Immature natural killer cell (primary cell): ENCODE measurements at places on chromosomes 5 and 9. TPM values are rescaled to one million over a fixed set of nuclear protein-coding genes. Genes with fewer than 3 reads are reported as not detected.

Gene RAPGEF1
- polyA plus RNA-seq = 15.8 TPM

Gene DBH
- not detected for polyA plus RNA-seq

Gene CA9
- polyA plus RNA-seq = not detected

Gene MARCHF11
- polyA plus RNA-seq = not detected

Gene GLRA1
- polyA plus RNA-seq = not detected

Gene ADAMTS6
- polyA plus RNA-seq = not detected

Gene MRPS30
- 73.3 TPM for polyA plus RNA-seq

Gene PCDHB14
- not detected for polyA plus RNA-seq

Gene RANBP3L
- not detected for polyA plus RNA-seq

Gene TRIP13
- polyA plus RNA-seq = 0.41 TPM

Gene NR2F1
- polyA plus RNA-seq = not detected

Gene EFNA5
- polyA plus RNA-seq = 1.7 TPM

Gene KIF20A
- polyA plus RNA-seq = not detected

Gene CSNK1G3
- polyA plus RNA-seq = 44.9 TPM

Gene CKMT2
- polyA plus RNA-seq = 0.36 TPM

Gene GRXCR2
- not detected for polyA plus RNA-seq

Gene BRINP1
- not detected for polyA plus RNA-seq

Gene ANKRD31
- not detected for polyA plus RNA-seq

Gene LTC4S
- 2.3 TPM for polyA plus RNA-seq

Gene GRM6
- polyA plus RNA-seq = not detected

Gene ASPN
- polyA plus RNA-seq = not detected

Gene GCNT1
- 4.8 TPM for polyA plus RNA-seq

Gene HEMGN
- 0.97 TPM for polyA plus RNA-seq

Gene C5orf52
- polyA plus RNA-seq = not detected

Gene ANKRD18B
- polyA plus RNA-seq = not detected

Gene NSG2
- polyA plus RNA-seq = not detected

Gene WHRN
- 1.0 TPM for polyA plus RNA-seq

Gene FGF1
- not detected for polyA plus RNA-seq

Gene NUDCD2
- polyA plus RNA-seq = 40.5 TPM

Gene CMYA5
- not detected for polyA plus RNA-seq

Gene HABP4
- 5.8 TPM for polyA plus RNA-seq

Gene CARD6
- 4.5 TPM for polyA plus RNA-seq

Gene SLCO6A1
- polyA plus RNA-seq = not detected

Gene RASGRF2
- polyA plus RNA-seq = 3.8 TPM

Gene ITGA1
- 7.3 TPM for polyA plus RNA-seq

Gene PCDHGB7
- polyA plus RNA-seq = not detected

Gene PCDHB12
- not detected for polyA plus RNA-seq

Gene TAF11L10
- not detected for polyA plus RNA-seq

Gene SPTAN1
- polyA plus RNA-seq = 4.8 TPM

Gene AFAP1L1
- not detected for polyA plus RNA-seq

Gene MLANA
- polyA plus RNA-seq = 0.27 TPM

Gene TMED9
- 172 TPM for polyA plus RNA-seq

Gene CDKN2A
- 8.3 TPM for polyA plus RNA-seq

Gene PGM5
- 1.2 TPM for polyA plus RNA-seq

Gene NUDT12
- 0.54 TPM for polyA plus RNA-seq

Gene ADAMTS13
- 0.33 TPM for polyA plus RNA-seq

Gene SWI5
- polyA plus RNA-seq = 21.5 TPM
